Upper lobe of left lung (tissue), 6 donors: ENCODE measurements at places on chromosomes 16 and 17. TPM values are rescaled to one million over a fixed set of nuclear protein-coding genes. Genes with fewer than 3 reads are reported as not detected.

Gene ITGB3
- total RNA-seq: 9.0 TPM

Gene SDR42E1
- total RNA-seq: 5.1 TPM

Gene SLC35G3
- not detected for total RNA-seq

Gene CD300H
- not detected for total RNA-seq

Gene PSMC5
- 55.2 TPM for total RNA-seq

Gene CCDC200
- total RNA-seq: not detected

Gene CACNA1H
- total RNA-seq: 46.1 TPM

Gene KRT13
- total RNA-seq: 12.1 TPM

Gene KRTAP1-5
- not detected for total RNA-seq

Gene HOXB2
- total RNA-seq: 15.0 TPM

Gene DUSP3
- total RNA-seq: 104 TPM

Gene TBX21
- total RNA-seq: 2.0 TPM

Gene CRYM
- total RNA-seq: 5.2 TPM

Gene SMIM5
- total RNA-seq: 4.4 TPM

Gene SAMD14
- total RNA-seq: 5.3 TPM

Gene CNTD1
- total RNA-seq: not detected

Gene LPO
- not detected for total RNA-seq

Gene WFIKKN2
- total RNA-seq: not detected

Gene CA7
- total RNA-seq: not detected

Gene TMEM100
- total RNA-seq: 195 TPM

Gene FNDC8
- total RNA-seq: not detected

Gene ARHGAP44
- total RNA-seq: 36.3 TPM

Gene CD300LB
- total RNA-seq: 2.1 TPM

Gene HAP1
- total RNA-seq: not detected

Gene IL17C
- total RNA-seq: 0.76 TPM

Gene CDH13
- total RNA-seq: 21.1 TPM

Gene TTLL6
- 12.1 TPM for total RNA-seq

Gene ULK2
- 16.2 TPM for total RNA-seq

Gene SHCBP1
- total RNA-seq: 1.6 TPM

Gene ITGA2B
- 3.4 TPM for total RNA-seq

Gene PLK1
- 5.5 TPM for total RNA-seq

Gene KRT40
- total RNA-seq: not detected

Gene CES3
- total RNA-seq: 4.0 TPM

Gene CDH11
- 20.9 TPM for total RNA-seq

Gene PRDM7
- not detected for total RNA-seq

Gene RPS6KB1
- 49.9 TPM for total RNA-seq

Gene AMFR
- total RNA-seq: 344 TPM

Gene MYH8
- not detected for total RNA-seq

Gene CCDC78
- total RNA-seq: 28.3 TPM

Gene CUEDC1
- 48.6 TPM for total RNA-seq

Gene ANKRD40CL
- not detected for total RNA-seq

Gene IGF2BP1
- total RNA-seq: 1.4 TPM

Gene CCL16
- 0.61 TPM for total RNA-seq

Gene ZNF469
- 3.2 TPM for total RNA-seq

Gene CYBA
- total RNA-seq: 286 TPM

Gene GNAO1
- total RNA-seq: not detected

Gene GAST
- not detected for total RNA-seq

Gene WFIKKN1
- total RNA-seq: 7.7 TPM

Gene KRT32
- not detected for total RNA-seq
